Activated naive CD8-positive, alpha-beta T cell treated with anti-CD3 and anti-CD28 coated beads, Interleukin-2, amount 50 U/mL, for 16 hours (primary cell): ENCODE measurements at places on chromosomes 3 and 15.

- DNase-seq, result no peak
These were observed 121.4 kb downstream of the LMLN start for GRCh38 chr3:198081421-198081844.

DNA sequence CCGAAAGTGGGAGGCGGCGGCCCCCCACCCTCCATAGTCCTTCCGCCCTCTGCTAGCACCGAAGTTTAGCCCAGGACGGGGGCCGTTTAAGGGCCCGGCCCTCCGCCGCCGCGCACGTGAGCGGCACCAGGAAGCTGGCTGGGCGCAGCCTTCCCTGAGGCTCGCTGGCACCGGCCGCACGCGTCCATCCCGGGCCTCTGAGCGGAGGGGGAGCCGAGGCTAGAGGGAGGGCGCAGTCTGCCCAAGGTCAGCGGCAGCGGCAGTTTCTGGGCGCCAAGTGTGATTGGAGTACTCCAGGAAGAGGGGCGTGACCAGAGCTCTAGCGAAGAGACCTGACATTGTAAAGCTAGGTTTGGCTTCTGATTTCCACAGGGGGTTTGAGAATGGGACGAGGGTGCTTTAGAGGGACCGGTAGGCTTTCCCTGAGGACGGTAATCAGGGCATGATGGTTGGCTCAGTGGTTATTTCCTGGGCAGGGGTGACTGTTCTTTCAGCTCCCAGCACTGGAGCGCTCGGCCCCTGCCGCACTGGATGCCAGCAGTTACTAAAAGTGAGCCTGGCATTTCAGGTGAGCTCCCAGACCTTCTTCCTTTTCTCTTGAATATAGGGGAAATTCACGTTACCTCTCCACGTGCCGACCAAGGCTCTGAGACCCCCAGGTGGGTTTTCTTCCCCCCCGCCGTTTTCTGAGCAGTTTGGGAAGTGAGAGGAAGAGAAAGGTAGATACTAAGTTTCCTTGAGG lies 853 bp downstream of the TEX264 start:
- DNase-seq, result no peak

GRCh38 chr3:122353893-122354401 lies 28.9 kb downstream of the CSTA start:
- no peak for DNase-seq

- DNase-seq, result no peak
These were observed 28.8 kb downstream of the CYP8B1 start for GRCh38 chr3:42846685-42847522.

DNA sequence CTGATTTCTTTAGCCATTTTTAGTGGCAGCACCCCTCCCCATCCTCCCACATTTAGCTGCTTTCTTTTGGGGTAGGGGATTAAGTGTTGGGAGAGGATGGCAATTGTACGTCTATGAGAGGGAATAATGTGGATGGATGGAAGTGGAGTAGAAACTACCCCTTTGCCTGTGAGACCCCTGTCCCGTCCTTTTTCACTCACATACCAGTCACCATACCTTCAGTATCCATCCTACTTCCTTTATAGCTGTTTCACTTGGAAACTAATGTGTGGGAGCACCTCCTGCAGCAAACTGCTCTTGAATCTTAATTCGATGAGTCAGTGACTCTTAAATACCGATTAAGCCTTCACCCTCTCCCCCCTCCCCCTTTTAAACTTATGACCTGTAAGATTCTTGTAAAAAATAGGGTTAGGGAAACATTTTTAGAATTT lies 730 bp downstream of the SPRED1 start:
- DNase-seq, result no peak

GRCh38 chr3:46965151-46965550 lies 11.4 kb downstream of the CCDC12 start:
- DNase-seq, result no peak

DNA sequence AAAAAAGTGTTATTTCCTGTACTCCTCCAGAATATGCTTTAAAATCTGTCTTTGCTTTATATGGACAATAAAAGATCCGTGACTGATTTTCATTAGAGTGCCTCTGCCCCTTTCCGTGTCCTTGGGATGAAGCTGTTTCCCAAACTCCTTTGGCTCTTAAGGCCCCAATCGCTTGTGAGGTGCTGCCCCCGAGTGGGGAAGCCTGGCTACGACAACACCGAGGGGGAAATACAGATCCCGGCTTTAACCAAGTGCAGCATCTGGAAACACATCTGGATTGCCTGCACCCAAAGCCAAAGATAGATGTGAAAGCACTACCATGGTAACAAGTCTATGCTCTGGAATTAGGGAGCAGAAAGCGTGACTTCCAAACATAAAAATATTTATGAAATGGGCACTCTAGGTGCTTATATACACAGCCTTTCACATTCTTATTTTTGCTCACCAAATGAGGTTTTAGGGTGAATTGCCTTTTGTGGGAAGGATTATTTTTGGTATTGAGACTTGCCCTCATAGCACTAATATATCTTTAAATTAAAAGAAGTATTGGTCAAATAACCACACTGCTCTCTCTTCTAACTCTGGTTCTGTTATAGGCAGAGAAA lies 40.6 kb upstream of the ADCY5 start:
- DNase-seq, result no peak

DNA sequence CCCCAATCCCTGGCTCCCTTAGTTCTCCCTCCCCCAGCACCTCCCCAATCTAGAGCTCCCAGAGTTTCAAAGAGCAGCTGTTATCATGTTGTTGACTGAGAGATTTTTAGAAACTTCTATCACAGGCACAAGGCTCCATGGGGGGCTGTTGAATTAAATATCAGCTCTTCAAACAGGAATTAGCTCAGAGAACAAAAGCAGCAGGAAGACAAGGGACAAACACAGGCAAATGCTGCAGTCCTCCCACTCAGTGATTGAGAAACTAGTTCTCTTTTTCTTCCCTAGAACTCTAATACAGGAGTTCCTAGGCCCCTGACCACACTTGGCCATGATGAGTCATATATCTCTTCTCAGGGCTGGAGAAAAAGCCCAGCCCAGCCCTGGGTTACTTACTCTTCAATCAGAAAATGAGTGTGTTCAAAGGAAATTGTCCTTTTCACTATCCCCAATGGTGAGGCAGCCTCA lies 262.1 kb downstream of the IGSF11 start:
- DNase-seq, result no peak

DNA sequence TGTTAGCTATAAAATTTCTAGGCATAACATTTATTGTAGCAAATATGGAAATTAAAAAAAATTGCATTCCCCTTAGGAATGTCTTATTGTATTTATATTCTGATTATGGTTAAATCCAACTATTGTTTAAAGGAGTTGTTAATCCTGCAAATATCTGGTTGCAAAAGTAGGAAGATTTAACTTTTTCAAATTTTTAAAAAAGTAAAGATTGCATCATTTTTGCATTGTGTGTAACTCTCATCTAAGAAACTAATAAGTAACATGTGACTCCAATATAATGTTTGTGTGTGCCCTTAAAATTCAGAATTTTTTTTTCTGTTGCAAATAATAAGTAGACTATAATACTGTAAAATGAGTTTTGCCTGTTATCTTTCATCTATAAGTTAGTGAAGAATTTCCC lies 204.1 kb upstream of the DPH6 start:
- DNase-seq, result no peak

DNA sequence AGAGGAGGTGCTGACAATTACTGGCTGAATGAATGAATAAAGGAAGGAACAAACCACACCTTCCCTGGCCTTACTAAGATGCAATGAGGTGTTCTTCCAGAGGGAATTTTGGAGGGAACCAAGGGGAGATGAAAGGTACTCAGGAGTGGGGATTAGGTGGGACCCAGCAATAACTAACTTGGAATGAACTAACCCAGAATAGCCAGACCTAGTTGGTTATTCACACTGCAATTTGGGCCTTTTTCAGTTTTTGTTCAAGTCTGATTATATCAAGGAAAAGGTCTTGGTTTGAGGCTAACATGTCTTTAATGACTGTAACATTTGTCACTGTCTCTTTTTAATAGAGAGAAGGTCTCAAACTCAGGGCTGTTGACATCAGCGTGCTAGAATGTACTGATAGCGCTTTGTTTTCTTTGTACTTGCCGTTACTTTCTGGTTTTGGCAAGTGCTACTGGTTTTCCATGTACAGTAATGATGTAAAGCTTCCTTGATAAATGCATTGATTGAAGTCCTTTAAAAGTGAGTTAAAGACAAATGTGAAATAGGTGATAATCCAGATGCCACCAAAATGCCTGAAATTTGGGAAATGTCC lies 3.2 kb upstream of the PLXND1 start:
- no peak for DNase-seq

DNA sequence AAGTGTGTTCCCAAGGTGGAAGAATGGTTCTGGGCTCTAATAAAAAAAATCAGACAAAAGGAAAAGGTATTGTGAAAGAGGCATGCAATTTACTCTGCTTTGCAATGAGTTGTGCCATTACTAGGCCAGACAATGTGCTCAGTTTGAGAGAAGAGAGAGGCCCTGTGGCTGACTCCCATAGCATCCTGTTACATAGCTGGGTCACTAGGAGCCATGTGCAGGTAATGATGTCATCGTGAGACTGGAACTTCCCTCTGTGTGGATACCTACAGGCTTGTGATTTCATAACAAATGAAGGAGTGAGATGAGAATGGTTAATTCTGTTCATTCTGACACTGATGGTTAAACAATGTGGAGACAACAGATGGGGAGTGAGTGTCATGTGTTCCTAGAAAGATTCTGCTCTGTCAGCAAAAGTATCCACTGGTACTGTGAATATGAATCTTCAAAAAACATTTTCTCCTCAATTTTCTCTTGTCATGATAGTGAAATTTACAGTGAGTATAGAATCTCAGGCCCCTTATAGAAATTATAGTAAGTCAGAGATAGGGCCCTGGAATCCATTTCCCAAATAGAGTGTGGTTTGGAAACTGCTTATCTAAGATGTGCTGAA lies 648.7 kb upstream of the DPPA4 start:
- DNase-seq, result no peak

GRCh38 chr3:15339786-15340215 lies 7.4 kb upstream of the SH3BP5 start:
- DNase-seq, result no peak

GRCh38 chr15:63968700-63969099 lies 77.6 kb downstream of the DAPK2 start:
- DNase-seq, result no peak

DNA sequence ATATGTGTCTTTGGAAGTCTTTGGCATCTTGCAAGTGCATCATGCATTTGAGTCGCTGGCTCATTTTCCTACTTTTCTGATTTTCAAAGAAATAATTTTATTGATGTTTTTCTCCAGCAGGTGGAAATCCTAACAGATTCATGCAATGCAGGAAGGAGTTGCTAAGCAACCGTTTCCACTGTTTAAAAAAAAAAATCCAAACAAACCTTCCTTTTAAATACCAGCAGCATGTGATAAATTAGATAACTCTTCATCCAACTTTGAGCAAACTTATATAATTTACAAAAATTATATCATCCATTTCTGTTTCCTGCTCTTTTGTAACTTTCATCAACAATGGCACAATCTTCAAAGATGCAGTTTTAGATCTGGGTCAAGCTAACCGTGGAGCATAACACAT lies 364.1 kb downstream of the MFSD1 start:
- DNase-seq, result no peak

DNA sequence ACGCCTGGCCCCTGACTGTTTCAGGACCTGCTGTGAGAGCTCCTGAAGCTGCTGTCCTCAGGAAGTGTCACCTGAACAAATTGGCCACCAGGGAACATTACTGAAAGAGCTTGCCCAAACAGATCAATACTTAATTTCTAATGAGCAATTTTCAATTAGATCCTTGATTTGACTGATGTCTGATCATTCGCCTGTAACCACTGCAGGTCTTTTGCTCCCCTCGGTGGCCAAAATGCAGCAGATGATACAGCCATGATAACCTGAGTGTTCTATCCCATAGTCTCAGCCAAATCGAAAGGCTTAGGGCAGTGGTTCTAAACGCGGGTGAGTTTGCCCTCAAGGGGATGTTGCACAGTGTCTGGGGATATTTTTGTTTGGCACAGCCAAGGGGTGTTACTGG lies 57.6 kb upstream of the MEX3B start:
- no peak for DNase-seq

GRCh38 chr3:130688697-130689470 lies 57.7 kb downstream of the PIK3R4 start:
- DNase-seq, result no peak

GRCh38 chr15:96421178-96421601 lies 90.7 kb downstream of the NR2F2 start:
- DNase-seq, result no peak

- no peak for DNase-seq
These were observed 10.3 kb downstream of the PFKFB4 start for GRCh38 chr3:48546203-48546829.

DNA sequence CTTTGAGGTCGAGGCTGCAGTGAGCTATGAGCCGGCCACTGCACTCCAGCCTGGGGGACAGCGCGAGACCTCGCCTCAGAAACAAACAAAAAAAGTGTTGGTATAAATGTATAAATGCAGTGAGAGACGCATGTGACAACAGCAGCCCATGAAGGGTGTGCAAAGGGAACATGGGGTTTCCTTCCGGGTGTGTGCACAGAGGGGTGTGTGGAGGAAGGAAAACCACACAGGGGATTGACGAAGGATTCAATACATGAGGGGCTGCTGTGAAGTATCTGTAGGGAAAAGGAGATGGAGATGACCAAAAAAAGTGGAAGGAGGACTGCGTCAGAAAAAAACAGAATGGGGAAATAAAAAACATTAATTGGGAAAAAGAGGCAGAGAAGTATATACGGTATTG lies 1.1 kb downstream of the MTFMT start:
- DNase-seq, result no peak

- no peak for DNase-seq
These were observed 36.9 kb downstream of the POLR2M start for GRCh38 chr15:57743424-57743823.

- no peak for DNase-seq
These were observed 53.4 kb downstream of the ITGA11 start for GRCh38 chr15:68378595-68378994.

DNA sequence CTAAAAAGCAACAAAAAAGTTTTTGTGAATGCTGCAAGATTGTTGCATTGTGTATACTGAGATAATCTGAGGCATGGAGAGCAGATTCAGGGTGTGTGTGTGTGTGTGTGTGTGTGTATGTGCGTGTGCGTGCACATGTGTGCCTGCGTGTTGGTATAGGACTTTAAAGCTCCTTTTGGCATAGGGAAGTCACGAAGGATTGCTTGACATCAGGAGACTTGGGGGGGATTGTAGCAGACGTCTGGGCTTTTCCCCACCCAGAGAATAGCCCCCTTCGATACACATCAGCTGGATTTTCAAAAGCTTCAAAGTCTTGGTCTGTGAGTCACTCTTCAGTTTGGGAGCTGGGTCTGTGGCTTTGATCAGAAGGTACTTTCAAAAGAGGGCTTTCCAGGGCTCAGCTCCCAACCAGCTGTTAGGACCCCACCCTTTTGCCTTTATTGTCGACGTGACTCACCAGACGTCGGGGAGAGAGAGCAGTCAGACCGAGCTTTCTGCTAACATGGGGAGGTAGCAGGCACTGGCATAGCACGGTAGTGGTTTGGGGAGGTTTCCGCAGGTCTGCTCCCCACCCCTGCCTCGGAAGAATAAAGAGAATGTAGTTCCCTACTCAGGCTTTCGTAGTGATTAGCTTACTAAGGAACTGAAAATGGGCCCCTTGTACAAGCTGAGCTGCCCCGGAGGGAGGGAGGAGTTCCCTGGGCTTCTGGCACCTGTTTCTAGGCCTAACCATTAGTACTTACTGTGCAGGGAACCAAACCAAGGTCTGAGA lies 4.7 kb downstream of the BHLHE40 start:
- DNase-seq, result peak; percentile 37
